ENCODE measurements at places on chromosomes 2 and 18.

DNA sequence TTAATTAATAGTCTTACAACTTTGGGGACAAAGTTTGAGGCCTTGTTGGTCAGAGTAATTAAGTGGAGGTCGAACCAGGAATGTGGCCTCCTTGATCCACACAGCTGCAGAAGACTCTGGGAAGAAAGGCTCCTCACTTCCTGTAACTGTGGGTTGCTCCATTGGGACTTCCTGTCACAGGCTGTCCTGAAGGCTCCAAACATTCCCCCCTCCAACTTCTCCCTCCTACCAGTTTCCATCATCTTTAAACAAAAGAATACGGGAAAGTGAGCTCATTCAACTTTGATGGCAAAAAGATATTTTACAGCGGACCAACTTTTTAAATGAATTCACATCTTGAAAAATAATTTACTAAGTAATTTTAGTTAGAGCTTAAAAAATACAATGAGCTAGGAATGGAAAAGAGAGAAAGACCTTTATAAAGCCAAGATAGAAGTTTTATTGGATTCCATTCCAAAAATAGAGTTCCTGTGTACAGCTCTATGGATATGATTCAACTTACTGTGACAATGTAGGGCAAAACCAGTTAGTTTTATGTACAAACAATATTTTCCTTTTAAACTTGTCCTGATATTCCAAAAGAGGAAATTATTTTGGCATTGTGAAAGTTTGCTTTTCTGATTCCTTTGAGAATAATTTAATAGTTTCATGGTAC is 212.0 kb upstream of the NABP1 start:
- no peak for DNase-seq

DNA sequence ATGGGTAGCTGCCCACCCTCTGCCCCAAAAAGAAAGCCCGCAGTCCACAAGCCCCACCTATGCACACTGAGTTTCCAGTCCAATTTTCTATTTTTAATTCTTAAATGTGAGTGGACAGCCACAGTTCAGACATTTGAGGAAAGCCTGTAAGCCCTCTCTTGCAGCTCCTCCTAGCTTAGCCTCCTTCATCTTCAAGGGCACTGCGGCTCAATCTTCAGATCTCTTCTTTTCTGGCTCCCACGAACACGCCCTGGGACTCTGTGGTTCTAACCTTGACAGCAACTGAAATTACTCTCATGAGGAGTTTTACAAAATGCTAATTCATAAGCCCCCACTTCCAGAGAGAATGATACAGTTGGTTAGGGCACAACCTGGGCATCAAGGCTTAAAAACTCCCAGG is 144.0 kb downstream of the MSH2 start:
- no peak for DNase-seq

DNA sequence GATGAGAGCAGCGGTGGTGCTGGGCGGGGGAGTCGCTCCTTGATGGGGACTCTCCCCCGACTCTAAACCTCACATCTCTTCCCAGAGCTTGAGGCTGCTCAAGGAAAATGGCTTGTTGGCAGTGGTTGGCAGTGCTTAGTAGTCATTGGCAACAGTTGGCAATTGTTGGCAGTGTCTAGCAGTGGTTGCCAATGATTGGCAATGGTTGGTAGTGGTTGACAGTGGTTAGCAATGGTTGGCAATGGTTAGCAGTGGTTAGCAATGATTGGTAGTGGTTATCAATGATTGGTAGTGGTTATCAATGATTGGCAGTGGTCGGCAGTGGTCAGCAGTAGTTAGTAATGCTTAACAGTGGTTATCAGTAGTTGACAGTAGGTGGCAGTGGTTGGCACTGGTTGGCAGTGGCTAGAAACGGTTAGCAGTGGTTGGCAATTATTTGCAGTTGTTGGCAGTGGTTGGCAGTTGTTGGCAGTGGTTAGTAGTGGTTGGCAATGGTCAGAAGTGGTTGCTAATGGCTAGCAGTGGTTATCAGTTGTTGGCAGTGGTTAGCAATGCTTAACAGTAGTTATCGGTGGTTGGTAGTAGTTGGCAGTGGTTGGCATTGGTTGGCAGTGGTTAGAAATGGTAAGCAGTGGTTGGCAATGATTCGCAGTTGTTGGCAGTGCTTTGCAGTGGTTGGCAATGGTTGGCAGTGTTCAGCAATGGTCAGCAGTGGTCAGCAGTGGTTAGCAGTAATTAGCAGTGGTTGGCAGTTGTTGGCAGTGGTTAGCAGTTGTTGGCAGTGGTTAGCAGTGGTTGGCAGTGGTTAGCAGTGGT is 85.4 kb upstream of the OTOS start:
- no peak for DNase-seq

- no peak for DNase-seq
Observed at GRCh38 chr2:141534666-141535362, 596.0 kb downstream of the LRP1B start.

- no peak for DNase-seq
Observed at GRCh38 chr18:59032308-59032707, 107.4 kb upstream of the SEC11C start.

DNA sequence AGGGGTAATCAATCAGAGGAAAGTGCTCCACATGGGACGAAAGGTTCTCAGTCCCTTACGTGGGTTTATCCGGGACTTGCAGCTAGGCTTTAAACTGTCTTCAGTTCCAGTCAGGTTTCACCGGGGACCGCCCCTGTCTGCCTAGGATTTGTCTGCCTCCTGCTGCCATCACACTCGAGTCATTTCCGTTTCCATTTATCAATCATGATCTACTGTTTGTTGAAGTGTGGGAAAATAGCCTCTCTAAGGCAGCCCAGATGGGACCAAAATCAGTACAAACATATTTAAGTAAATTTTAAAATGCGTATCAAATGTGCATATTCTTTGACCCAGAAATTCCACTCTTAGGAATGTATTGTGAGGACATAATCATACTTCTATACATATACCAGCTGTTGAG is 10.5 kb downstream of the TRAPPC12 start:
- no peak for DNase-seq

- no peak for DNase-seq
Observed at GRCh38 chr18:3458952-3459853, 9.2 kb downstream of the TGIF1 start.

DNA sequence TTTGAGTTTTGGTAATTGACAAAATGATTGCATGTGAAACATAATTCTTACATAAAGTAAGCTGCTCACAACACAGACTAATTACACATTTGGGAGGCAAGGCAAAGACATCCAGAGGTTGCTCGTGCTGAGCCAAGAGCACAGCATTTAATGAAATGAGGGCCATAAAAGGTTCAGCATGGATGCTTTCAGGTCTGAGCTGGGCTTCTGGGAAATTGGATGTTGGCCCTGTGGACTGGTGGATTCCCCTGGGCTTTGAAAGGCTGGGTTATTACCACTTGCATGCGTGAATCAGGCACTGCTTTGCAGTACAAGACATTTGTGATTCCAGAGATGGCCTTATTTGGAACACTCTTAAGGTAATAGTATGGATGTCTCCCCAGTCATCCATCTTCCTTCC is 533.5 kb upstream of the NRP2 start:
- no peak for DNase-seq

DNA sequence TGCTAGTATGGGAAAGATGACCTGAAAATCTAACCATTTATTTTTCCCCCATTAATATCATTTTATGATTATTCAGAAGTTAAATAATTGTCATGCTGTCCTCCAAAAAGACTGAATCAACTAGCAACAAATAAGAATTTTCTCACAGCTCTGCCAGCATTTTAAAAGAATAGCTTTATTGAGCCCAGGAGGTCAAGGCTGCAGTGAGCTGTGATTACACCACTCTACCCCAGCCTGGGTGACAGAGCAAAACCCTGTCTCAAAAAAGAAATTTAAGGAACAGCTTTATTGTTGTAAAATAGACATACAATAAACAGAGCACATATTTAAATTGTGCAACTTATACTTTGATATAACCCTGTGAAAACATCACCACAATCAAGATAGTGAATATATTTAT is 24.8 kb upstream of the IL1A start:
- DNase-seq, result no peak

Data from stimulated activated CD8-positive, alpha-beta memory T cell treated with anti-CD3 and anti-CD28 coated beads, Interleukin-12 subunit alpha, Interleukin-12 subunit beta, amount 100 ng/mL, for 4 hours (primary cell).